ENCODE measurements at places on chromosomes 13 and 19.

DNA sequence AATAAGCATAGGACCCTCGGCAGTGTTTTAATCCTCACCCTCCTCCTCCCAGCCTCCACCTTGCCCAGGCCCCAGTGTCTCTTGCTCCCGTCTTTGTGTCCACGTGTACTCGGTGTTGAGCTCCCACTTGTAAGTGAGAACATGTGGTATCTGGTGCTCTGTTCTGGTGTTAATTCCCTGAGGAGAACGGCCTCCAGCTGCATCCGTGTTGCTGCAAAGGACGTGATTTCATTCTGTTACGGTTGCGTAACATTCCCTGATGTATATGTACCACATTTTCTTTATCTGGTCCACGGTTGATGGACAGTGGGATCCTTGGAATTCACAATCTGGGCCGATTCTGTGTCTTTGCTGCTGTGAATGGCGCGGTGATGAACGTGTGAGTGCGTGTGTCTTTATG lies 44.7 kb upstream of the TFDP1 start:
- peak; percentile 6 for DNase-seq

- DNase-seq, result no peak
Measured at GRCh38 chr13:32031815-32032370, 319 bp downstream of the FRY start.

- no peak for DNase-seq
Measured at GRCh38 chr13:35988648-35989081, 142.5 kb downstream of the DCLK1 start.

- DNase-seq, result peak; percentile 77
Measured at GRCh38 chr19:35267818-35268535, 785 bp upstream of the USF2 start.

- DNase-seq, result no peak
Measured at GRCh38 chr13:107969546-107969945, 245.8 kb downstream of the LIG4 start.

GRCh38 chr13:41678249-41678648 lies 220.9 kb downstream of the RGCC start:
- DNase-seq, result no peak

GRCh38 chr19:5536337-5536894 lies 31.3 kb downstream of the TINCR start:
- DNase-seq, result peak; percentile 80

DNA sequence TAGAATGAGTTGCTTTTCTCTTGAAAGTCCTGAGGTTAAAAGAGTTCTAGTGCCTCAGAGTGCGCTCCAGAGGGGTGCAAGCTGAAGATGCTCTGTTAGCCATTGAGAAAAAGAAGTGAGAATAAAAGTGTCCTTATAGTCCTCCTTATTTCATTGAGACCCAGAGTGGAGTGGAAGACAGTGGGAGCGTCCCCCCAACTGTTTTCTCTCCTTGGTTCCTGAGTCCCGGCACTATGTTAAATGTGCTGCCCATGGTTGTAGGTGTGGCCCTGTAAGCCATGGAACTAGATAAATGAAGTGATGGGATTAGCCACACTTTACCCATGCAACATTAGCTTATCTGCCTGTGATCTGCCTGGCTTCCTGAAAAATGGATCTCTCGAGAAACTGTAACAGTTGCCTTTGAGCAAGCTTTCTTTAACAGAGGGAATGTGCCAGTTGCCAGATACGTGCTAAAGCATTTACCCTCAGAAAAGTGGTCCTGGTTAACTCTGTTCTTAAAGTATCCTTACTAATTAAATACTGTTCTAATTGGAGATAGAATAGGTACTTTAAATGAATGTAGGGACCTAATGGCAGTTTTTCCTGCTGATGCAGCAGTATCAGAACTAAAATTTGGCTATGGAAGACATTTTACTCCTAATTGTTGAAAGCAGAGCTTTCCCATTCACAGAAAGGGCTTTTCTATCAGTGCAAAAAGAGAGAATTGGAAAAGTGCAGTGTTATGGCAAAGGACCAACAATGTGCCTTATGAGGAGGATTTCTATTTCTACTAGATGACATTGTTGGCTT lies 21.4 kb upstream of the PSG9 start:
- DNase-seq, result no peak

GRCh38 chr13:26820871-26821270 lies 60.3 kb upstream of the GPR12 start:
- DNase-seq, result no peak

DNA sequence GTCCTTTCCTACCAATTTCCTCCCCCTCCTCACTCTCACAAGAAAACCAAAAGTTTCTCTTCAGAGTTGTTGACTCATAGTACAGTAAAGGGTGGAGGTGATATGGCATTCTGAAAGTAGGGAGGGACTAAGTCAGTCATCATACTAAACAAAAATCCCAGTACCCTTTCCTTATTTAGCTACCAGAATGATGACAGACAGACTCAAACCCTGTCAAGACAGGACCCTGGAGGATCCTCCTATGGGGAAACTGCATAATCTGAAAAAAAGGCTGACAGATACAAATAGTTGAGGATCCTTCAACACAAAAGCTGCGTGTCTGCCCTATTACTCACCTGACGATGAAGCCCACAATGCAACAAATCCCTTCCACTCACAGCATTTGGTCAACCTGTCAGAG lies 55.5 kb downstream of the CYSLTR2 start:
- DNase-seq, result no peak

GRCh38 chr19:7924241-7924640 lies 1.7 kb downstream of the CTXN1 start:
- no peak for DNase-seq

- no peak for DNase-seq
Measured at GRCh38 chr13:28357911-28358433, 137.0 kb downstream of the FLT1 start.

DNA sequence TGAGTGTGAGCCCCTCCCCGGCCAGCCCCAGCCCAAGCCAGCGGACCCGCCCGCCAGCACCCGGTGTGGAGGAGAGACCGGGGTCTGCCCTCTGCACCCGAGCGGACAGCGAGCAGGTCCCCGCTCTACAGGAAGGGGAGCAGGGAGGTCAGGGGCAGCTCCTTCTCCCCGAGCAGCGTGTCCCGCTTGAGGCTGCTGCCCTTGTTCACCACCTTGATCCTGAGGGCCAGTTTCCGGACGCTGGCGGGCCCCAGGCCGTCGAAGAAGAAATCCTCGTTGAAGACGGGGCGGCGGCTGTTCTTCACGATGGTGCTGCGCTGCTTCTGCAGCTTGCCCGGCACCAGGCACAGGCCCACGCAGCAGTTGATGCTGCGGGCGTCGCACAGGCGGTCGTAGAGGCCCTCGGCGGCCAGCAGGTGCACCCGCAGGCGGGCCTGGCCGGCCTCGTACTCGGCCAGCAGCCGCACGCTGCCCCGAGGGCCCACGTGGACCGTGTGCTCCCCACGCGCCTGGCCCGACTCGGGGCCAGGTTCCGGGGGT lies 1.9 kb downstream of the C2CD4C start:
- no peak for DNase-seq

DNA sequence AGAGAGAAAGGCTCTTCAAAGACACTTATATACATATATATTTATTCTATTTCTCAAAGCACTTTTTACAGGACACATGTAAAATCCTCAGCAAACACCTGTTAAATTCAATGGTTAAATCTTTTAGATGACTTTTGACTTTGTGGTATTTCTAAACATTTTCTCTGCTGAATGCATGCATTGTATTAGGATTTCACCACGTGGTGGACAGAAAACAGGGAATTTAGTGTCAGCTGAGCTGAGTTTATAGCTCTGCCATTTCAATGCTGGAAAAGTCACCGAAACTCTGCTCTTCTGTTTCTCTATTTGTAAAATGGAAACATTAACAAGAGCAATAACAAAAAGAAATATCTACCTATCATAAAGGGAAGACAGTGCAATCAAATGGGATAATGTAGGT lies 375.6 kb downstream of the ENOX1 start:
- DNase-seq, result no peak

GRCh38 chr19:42652021-42652420 lies 57.3 kb upstream of the CEACAM8 start:
- DNase-seq, result no peak

DNA sequence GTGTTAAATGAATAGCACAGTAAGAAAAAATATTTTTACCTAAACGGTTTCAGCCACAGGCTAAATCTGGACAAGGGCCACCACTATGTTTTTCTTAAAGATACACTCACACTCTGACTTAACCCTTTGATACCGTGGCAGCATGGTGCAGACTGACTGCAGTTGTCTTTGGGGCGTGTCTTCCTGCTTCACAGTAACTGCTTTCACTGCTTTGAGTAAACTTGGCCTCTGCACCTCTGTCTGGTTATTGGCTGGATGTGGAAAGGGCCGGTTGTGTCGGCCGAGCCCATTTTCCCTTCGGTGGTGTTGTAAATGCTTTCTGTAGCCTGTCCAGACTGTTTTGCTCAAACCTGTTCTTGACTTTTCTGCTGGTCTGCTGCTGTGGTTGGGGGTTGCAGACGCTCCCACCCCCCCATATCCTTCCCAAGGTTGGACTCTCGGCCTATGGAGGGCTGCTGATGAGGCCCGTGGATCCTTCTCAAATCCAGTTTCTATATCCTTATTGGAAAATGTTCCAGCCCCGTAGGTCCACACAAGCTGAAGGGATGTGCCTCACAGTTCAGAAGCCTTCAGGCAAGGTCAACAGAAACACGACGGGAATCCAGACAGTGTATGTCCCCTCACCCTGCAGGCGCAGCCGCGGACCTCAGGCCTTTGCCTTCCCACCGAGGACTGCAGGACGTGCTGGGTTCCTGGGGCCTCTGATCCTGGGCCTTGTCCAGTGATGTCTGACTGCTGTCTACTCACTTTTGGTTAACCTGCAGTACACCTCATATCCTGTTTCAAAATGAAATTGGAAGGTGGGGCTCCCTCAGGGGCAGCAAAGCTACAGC lies 90.2 kb upstream of the RNF113B start:
- DNase-seq, result peak; percentile 67

DNA sequence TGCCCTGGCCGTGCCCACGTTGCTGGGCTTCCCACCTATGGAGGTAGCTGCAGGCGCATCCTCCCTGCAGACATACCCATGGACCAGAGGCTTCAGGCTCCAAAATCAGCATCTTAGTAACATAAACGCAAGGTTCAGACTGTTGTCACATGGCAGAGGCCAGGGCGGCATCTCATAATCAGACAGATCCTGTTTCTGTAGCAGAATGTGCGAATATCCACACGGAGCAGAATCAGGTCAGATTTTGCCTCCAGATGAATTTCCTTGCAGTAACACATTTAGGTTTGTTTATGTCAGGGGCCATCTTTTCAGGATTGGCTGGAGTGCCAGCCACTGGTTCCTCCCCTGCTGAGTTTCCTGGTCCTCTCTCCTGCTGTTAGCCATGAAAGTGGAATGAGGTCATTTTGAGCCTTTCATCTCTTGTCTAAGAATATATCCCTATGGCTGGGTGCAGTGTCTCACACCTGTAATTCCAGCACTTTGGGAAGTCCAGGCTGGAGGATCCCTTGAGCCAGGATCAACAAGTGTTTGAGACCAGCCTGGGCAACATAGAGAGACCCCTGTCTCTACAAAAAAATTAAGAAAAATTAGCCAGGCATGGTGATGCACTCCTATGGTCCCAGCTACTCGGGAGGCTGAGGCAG lies 20.5 kb downstream of the SMARCA4 start:
- no peak for DNase-seq

DNA sequence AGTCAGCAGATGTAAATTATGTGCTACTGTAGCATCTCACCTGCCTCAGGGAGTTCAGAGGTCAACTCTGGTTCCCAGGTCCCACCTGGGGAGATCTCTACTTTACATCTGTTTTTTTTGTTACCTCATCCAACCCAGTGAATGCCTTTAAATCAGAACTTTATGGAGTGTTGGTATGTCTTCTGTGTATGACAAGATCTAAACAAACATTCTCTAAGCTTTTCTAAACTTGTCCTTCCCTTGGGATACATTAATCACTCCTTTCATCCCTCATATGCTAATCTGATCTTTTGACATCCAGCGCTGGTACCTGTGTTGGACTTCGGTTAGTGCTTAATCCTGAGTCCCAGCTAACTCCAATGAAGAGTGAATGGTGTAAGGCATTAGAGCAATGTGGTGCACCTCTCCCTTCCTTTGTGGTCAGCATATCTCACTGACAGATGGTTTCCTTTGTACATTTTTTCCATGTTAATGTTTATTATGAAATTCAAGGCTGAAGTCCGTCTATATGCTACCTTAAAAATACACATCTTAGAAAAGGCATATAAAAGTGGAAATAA lies 213.4 kb downstream of the ABCC4 start:
- no peak for DNase-seq

DNA sequence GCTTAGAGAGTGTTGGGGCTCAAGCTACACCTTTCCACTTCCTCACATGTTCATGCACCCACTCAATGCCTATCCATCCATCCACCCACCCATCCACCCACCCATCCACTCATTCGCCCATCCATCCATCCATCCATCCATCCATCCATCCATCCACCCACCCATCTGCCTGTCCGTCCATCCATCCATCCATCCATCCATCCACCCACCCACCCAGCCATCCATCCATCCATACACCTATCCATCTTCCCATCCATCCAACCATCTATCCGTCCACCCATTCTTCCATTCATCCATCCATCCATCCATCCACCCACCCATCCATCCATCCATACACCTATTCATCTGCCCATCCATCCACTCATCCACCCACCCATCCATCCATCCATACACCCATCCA lies 13.1 kb upstream of the HOMER3 start:
- DNase-seq, result no peak

- DNase-seq, result no peak
Measured at GRCh38 chr13:105961438-105961837, 574.0 kb downstream of the EFNB2 start.

- no peak for DNase-seq
Measured at GRCh38 chr13:71871176-71871754, 4.3 kb upstream of the DACH1 start.

DNA sequence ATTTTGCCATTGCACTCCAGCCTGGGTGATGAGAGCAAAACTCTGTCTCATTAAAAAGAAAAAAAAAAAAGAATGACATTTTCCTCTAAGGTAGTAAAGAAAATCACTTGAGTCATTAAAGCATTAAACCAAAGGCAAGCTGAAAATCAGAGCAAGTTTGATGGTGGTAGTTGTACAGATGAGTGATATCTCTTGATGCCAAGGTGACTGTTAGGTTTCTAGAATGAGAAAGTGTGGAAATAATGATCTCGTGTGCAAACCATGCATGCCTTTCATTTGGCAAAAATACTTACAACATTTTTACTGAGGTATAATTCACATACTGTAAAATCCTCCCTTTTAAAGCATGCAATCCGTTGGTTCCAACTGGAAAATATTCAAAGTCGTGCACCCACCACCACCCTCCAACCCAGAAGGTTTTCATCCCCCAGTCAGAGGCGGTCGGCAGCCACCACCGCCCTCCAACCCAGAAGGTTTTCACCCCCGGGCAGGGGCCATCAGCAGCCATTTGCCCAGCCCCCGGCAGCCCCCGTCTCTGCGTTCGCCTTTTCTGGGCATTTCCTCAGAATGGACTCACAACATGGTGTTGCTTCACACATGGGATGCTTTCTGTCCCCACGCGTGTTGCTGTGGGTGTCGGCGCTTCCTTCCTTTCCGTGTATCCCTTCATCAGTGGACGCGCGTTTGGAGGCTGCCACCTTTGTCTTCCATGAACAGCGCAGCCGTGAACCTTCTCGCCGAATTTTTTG lies 90.2 kb downstream of the ATP11A start:
- no peak for DNase-seq

- DNase-seq, result no peak
Measured at GRCh38 chr19:31346184-31347059, 2.8 kb downstream of the TSHZ3 start.

All from left lung (tissue), 14 donors.